Activated B cell treated with CpG ODN at 0.5 μM for 24 hours (primary cell): ENCODE measurements at places on chromosomes 1 and 21.

DNA sequence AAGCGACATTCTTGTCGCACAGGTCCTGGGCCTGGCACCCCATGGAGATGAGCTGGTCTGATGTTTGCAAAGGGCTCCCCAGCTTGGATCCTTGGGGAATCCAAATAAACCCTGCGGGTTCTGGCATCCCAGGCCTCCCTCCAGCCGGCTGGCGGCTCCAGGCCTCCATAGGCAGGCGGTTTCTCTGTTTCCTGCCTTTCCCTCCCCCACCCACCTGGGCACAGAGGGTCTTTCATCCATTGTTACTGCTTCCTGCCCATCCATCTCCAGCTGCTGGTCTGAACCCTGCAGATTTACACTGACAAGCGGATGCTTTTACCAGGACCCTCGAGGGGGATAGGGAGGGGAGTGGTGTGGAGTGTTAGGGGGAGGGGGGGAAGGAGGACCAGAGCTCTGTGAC, 39.1 kb upstream of the ID3 start:
- no peak for DNase-seq

DNA sequence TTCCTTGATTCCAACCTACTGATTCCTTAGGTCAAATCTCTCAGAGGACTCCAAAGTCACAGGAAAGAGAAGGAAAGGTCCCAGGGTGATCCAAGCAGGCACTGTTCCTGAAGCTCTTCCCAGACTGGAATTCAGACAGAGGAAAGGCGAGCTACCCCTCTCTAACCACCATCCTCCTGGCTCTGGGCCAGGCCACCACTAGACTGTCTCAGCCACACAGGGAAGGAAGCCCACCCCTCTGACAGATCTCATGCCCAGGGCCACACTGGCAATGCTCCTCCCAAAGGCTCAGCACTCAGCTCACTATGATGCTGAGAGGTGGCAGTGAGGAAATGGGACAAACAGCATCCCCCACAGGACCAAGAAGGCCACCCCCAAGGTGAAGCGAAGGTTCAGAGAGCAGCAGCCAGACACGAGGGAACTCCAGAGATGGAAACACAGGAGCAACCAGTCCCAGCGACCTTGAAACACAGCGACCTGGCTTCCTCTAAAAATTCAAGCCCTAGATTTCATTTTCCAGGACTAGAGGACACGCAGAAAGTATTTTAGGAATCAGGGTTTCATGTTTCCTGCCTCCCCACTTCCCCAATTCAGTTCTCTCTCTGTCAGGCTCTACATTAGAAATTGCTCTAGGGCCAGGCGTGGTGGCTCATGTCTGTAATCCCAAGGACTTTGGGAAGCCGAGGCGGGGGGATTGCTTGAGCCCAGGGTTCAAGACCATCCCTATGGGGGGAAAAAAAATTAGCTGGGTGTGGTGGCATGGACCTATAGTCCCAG, 18.8 kb downstream of the PIK3C2B start:
- DNase-seq: no peak

DNA sequence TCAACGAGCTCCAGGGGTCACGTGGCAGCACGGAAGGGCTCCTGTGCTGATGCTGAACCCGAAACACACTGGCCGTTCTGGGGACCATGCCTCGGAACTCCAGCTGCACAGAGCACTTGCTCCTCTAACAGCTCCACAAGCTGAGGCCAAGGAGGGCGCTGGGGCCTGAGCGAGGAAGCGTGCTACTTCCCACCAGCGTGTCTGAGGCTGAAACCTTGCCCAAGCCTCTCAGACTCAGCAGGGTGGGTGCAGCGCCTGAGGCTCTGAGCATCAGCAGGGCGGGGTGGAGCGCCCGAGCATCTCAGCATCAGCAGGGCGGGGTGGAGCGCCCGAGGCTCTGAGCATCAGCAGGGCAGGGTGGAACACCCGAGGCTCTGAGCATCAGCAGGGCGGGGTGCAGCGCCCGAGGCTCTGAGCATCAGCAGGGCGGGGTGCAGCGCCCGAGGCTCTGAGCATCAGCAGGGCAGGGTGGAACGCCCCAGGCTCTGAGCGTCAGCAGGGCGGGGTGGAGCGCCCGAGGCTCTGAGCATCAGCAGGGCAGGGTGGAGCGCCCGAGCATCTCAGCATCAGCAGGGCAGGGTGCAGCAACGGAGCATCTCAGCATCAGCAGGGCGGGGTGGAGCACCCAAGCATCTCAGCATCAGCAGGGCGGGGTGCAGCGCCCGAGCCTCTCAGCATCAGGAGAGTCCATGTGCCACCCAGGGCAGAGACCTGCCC, 9.6 kb downstream of the WRAP73 start:
- DNase-seq: no peak

- DNase-seq: no peak
Observed at GRCh38 chr1:212526111-212526491, 82.5 kb upstream of the ATF3 start.

DNA sequence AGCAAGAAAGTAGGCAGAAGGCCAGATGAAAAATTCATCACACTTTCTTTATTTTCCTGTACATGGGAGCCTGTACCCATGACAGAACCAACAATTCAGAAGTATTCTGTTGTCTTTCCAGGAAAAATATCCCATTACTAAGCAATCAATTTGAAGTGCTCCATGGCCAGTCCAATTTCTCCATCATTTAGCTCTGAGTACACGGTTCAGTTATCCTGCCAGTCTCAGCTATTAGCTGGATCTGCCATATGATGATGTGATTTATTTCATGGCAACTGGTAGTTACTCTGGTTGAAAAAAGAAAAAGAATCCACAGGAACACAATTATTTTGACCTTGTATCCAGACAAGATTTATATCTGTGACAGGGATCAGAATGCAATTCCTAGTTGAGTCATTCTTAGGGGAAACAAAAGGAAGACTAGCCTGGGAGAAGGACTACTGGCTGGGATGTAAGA, 70.6 kb upstream of the GORAB start:
- DNase-seq: no peak

- no peak for DNase-seq
Observed at GRCh38 chr21:27393726-27394125, 426.8 kb upstream of the ADAMTS5 start.

DNA sequence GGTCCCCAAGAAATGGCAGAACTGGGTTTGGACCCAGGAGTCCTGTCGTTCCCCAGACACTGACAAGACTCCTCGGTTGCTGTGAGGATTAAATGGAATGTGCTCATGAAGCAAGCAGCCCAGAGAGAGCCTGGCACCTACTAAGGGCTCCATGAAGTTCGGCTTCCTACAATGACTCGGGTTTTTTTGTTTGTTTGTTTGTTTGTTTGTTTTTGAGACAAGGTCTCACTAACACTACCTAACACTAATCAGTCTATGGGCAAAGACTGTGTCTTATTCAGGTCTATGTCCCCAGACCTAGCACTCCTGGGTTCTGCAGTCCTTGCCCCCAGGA, 3.4 kb upstream of the LACTBL1 start:
- no peak for DNase-seq

GRCh38 chr1:232979558-232979957, 29.1 kb downstream of the NTPCR start:
- no peak for DNase-seq

DNA sequence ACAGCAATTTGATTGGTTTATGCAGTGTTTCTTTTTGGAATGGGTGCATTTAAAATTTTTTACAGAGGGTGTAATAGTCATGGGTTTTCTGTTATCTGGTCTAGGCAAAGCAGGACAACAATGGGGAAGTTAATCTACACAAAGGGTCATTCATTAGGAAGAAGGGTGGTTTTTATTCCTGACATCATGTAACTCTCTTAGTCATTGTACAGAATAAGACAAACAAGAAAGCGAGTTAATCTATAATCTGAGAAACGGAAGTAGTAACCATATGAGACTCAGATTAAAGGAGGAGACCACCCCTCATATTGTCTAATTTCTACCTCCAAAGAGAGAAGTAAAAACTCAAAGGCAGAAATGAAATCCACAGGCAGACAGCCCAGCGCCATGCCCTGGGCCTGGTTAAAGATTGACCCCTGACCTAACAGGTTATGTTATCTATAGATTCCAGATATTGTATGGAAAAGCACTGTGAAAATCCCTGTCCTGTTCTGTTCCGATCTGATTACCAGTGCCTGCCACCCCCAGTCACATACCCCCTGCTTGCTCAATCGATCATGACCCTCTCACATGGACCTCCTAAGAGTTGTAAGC, 10.5 kb upstream of the IFI6 start:
- no peak for DNase-seq
